ENCODE measurements at places on chromosomes 4 and X.
A peak's percentile ranks its signal among the peaks of the same experiment; 100 is the strongest.

DNA sequence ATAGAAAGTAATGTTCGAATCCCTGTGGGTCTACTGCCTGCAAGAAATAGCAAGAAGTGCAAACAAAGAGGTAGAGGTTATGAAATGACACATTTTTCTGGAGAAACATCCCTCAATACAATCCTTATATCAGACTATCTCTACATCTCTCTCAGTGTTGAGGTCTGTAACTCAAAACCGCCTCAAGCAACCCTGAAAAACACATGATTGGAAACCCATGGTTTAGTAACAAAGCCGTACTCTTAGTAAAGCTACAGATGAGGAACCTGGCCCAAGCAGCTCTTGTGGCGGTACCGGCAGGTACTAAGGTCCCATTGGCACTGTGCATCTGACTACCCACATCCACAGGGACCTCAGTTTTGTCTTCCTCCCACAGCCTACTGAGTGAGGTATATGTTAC lies 53.9 kb downstream of the IRF2 start:
- DNase-seq, result no peak

GRCh38 chr4:161894493-161895167 lies 269.2 kb downstream of the FSTL5 start:
- no peak for DNase-seq

DNA sequence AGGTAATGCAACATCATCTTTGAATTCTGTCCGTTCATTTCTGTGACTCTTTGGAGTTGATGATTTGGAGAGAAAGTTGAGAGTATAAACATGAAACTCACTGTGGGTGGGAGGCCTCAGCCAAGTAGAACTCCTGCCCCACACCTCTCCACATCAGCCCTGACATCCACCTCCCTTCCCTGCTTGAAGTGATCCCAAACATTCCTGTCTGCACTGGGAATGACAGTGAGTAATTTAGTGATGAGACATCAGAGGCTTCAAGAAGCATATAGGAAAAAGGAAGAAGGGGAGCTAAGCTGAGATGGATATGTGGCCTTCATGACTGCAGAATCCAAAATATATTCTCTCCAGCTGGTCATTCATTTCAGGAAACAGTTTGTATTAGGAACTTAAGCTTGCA lies 151.8 kb downstream of the SPATA18 start:
- no peak for DNase-seq

- no peak for DNase-seq
Observed at GRCh38 chr4:181671672-181672071, 571.5 kb upstream of the TENM3 start.

GRCh38 chrX:43003204-43003565 lies 225.2 kb upstream of the PPP1R2C start:
- no peak for DNase-seq

GRCh38 chr4:153013202-153013977 lies 77.3 kb downstream of the FHDC1 start:
- no peak for DNase-seq

DNA sequence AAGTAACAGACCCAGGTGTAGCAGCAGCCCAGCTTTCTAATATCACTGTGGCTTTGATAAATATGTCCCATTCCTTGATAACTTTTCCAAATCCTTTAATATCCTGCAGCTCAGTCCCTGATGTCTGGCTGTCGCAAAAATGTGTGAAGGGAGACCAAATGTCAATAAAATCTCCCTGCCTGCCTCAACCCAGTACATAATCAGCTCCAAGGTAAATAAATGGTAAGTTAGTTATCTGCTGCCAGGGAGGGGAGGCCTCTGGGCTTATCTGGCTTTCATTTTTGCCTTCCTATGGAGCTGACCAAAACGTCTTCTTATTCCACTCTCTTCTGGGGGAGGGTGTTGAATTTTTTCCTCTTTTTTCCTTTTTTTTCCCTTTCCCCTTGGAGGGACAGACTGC lies 630.6 kb downstream of the MID1IP1 start:
- DNase-seq, result no peak

DNA sequence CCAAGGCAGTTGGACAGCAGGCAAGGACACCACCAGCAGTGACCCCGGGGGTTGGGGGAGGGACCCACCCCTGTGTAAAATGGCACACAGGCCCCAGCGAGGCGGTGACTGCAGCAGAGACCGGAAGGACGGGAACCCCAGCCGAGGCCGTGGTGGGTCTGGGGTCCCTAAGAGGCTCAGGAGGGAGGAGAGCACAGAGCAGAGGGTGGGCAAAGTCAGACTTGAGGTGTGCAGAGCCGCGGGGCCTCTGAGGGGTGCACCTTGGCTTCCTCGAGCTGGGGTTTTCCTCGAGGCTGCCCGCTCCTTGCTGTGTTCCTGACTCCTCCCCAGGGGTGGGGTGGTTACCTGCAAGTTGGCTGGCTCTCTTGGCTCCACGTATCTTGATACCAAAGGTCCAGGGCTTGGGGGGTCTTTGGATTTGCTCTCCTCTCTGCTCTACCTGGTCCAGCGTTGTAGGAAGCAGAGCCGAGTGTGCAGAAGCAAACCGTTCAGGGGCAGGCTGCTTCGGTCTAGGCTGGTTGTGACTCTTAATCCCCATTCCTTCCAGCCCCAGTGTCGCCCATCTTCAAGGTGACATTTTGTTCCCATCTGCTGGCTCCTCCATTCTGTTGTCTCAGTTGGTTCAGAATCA lies 37.9 kb upstream of the SORCS2 start:
- DNase-seq, result no peak

- no peak for DNase-seq
Observed at GRCh38 chrX:154431341-154431740, 2.9 kb downstream of the ATP6AP1 start.

DNA sequence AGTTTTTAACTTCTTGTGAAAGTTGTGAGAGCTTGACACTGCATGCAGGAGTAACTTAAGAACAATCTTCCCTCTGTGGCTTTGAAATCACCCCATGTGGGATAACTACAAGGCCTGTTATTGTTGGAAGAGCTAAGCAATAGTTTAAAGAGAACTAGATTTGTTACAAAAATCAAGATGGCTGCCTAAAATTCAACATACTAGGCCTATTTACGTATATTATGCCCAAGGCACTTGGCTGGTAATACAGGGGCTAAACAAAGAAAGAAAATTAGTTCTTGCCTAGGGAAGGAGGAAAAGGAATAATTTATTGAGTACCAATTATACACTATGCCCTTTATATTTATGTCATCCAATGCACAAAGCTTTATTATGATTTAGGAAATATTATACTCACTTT lies 36.1 kb downstream of the DMD start:
- no peak for DNase-seq

GRCh38 chr4:101331017-101331416 lies 16.3 kb downstream of the PPP3CA start:
- no peak for DNase-seq

GRCh38 chr4:103634236-103634635 lies 85.5 kb downstream of the TACR3 start:
- no peak for DNase-seq

- no peak for DNase-seq
Observed at GRCh38 chrX:53075011-53075410, 7.2 kb upstream of the TSPYL2 start.

DNA sequence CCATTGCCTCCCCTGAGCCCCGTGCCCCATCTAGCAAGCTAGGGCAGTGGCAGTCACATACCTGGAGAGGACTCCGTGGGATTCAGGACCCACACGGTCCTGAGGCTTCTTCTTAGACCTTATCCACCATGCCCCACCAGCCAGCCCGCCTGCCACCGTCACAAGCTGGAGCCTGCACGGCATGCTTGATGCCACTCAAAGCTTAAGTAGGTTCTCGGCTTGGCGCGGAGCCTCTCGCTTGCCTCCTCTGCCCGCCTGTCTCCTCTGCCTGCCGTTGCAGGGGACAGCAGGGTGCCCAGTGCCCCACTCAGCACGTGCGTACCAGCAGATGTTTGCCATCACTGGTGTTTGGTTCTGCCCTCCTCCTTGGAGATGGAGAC lies 14.1 kb downstream of the PSAPL1 start:
- no peak for DNase-seq

GRCh38 chr4:99594818-99595217 lies 20.2 kb downstream of the MTTP start:
- DNase-seq, result no peak

DNA sequence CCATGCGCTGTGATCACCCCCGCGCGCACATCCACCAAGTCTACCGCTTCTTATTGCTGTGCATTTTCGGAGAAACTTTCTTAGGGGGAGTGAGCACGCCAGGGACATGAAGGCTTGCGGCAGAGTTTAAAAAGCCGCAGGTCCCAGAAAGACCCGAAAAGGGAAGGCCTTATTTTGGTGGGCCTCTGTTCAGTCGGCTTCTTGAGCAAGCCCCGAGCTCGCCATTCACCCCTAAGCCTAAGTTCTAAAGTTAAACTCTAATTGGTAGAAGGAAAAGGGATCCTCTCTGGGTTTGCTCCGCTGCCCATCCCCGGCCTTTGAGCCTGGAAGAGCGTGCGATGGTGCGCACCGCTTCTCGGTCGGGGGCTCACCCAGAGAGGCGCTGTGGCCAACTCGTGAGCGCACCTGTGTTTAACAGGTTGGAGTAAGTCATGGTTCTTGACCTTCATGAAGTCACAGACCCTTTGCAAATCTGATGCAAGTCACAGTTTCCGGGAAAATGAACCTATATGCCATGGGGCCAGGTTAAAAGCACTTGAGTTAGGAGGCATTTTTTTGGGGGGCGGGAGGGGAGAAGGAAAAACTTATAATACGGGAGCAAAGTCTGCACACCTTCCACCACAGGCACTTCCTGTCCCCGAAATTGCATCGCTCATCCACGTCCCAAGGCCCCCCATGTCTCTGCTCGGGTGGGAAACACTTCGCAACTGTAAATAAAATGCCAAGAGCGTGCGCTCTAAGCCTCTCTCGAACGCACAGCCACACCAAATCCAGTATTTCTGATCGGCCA lies 1.9 kb downstream of the PHOX2B start:
- DNase-seq, result no peak

- peak; percentile 39 for DNase-seq
Observed at GRCh38 chr4:53804719-53805118, 213.4 kb upstream of the LNX1 start.

DNA sequence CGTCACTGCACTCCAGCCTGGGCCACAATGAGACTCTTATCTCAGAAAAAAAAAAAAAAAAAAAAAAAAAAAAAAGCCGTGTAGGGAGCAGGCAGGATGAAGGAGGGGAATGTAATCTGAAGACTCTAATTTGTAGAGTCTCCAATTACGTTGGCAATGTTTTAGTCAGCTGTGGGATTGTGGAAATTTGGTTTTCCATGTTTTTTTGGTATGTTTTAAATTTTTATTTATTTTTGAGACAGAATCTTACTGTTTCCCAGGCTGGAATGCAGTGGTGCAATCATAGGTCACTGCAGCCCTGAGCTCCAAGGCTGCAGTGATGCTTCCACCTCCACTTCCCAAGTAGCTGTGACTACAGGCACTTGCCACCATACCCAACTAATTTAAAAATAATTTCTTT lies 56.5 kb downstream of the NSD2 start:
- no peak for DNase-seq

GRCh38 chrX:71056867-71057266 lies 11.3 kb downstream of the SNX12 start:
- no peak for DNase-seq

- DNase-seq, result no peak
Observed at GRCh38 chr4:70709611-70710205, 12.1 kb upstream of the RUFY3 start.

DNA sequence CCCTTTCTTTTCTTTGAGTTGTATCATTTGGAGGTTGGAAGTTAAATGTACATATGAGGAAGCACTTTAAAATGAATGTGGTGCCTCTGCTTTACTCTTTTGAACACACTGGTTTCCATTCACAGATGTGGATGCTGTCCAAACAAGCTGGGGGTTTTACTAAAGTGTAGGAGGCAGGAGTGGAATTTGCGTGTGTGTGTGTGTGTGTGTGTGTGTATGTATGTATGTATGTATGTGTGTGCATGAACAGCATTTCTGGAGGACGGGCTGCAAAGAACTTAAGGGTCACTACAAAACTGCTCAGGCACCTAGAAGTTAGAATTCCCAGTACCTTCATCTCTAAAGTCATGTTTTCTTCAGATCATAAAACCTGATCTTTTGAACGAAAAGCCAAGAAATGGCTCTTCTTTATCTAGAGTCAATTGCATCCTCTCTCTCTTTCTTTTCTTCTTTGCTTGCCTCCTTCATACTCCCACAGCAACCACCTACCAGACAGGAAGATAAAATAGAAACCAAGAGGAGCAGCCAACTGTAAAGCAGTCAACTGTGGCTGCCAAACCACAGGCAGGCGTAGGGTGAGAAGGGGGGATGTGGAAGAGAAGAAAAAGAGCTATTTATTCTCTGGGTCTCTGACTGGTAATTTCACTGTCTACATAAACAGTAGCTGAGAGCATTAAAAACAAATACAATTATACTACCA lies 177.0 kb upstream of the RASGEF1B start:
- no peak for DNase-seq

DNA sequence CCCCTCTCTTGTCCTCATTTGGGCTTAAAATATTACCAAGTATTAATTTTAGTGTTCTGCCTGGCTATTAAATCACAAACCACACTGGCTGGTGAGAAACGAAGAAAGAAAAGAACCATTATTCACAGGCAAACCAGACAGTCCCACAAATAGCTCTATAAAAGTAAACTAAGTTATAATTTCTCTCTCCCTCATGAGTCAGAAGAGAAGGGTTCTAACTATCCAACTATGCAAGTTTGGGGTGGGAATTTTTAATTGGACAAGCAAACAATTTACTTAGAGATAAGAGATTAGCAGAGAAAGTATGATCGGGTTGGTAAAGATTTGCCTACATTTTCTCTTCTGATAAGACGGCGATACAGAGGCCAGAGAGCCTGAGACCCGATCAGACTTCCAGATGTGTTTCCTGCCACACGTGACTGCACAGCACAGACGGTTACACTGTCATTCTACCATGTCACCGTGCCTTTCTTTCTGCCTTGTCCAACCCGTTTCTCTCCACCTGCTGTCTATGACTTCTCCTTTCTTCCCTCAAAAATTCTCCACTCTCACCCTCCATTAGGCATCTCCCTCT lies 52.3 kb downstream of the MEPE start:
- no peak for DNase-seq

GRCh38 chrX:49171752-49172279 lies at the start of gene PLP2:
PLP2 (plus strand) TSS chrX:49171898; CDS start chrX:49172001, 103 bp downstream.
- peak; percentile 56 for DNase-seq

DNA sequence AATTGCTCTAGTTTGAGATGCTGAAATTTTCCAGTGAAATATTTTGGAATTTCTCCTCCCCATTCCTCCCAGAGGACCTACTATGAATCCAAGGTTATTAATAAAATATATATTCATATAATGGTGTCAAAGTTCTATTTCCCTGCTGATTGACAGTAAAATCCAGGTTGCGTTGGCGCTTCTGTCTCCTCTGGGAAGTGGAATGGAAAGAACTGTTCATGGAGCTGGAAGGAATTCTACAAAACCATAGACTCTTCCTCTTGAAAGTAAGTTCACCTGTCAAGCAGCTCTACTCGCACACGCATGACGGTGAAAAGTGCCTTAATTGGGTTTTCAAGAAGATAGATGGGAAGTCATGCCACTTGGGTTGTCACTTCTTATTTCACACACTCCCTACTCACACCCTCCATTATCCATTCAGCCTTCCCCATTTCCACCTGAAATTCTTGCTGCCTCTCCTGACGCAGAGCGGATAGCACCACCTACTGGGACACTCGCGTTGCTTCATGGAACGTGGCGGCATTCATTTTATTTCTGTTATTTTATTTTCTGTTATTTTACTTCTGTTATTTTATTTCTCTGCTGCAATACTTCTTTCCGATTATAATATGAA lies 351.6 kb downstream of the NLGN4X start:
- peak; percentile 0 for DNase-seq

GRCh38 chr4:3335982-3336381 lies 43.2 kb downstream of the RGS12 start:
- no peak for DNase-seq

All from small intestine (tissue), 16 donors.